ENCODE measurements at places on chromosomes 3 and 15. TPM values are rescaled to one million over a fixed set of nuclear protein-coding genes. Genes with fewer than 3 reads are reported as not detected.

- DNase-seq = no peak
These were observed 5.9 kb upstream of the EBLN2 start for GRCh38 chr3:73055583-73055982.

DNA sequence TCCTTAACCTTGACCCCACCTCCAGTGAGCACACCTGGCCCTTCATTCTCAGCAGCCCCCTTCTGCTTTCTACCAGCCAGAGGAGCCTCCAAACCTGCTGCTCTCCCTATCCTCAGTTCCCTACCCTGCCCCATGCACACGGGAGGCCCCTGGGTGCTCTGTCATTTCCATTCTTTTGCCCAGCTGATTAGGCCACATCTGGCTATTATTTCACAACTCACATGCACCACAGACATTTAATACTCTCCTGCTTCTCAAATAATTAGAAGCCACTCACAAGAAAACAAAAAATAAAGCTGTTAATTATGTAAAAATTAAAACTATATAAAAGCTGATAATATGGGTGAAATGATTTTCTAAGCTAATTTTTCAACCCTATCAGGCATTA is 50.7 kb downstream of the MYLK start:
- no peak for DNase-seq

- DNase-seq = no peak
These were observed 44.5 kb downstream of the SCAP start for GRCh38 chr3:47431225-47431624.

DNA sequence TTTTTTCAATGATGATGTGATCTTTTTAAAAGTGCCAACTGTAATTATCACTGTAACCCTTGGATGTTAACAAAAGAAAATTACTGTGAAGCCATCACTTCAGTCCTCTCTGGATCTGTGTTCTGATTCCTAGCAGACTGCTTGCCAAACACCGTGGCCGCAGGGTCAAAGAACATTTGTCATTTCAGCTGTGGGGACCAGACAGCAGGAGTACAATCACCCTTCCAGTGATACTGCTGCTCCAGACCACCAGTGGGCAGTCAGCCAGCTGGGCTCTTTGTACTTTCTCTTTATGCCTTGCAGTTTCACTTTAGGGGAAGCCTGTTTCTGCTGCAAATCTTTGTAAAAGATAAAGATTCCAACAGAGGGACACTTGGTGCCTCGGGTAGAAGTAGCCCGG is 770.0 kb downstream of the GRM7 start:
- DNase-seq = peak; percentile 3

DNA sequence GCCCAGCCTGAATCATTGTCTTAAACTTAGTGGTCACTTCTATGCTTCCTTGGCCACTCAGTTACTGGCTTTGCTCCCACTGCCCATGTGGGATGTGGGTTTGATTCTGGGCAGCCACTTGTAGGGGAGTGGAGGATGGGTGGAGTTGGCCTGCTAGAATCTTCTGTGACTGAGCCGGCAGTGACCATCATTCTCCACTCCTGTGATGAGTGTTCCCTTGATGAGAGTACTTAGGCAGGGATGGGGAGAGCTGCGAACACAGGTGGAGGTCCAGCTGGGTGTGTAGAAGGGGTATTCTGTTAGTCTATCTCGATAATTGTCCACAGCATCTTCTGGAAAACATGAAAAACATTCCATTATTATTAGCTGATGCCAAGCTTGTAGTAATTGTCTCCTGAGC is 8.0 kb downstream of the TM6SF1 start:
- DNase-seq = no peak

DNA sequence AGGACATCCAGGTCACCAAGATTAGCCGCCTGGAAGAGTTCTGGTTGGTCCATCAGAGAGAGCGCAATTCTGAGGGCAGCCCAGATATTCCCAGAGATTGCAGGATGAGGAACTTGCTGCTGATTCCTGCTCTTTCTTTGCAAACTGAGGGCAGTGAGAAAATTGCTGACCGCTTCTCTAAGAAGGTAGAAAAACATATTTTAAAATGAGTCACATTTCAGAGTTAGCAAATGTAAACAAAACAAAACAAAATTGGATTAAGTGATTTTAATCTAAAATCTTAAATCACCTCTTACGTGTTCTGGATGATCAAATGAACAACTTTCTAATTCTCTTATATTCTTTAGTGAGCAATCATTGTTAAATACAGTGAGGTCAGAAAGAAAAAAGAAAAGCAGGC is 149.0 kb downstream of the USP13 start:
- no peak for DNase-seq

DNA sequence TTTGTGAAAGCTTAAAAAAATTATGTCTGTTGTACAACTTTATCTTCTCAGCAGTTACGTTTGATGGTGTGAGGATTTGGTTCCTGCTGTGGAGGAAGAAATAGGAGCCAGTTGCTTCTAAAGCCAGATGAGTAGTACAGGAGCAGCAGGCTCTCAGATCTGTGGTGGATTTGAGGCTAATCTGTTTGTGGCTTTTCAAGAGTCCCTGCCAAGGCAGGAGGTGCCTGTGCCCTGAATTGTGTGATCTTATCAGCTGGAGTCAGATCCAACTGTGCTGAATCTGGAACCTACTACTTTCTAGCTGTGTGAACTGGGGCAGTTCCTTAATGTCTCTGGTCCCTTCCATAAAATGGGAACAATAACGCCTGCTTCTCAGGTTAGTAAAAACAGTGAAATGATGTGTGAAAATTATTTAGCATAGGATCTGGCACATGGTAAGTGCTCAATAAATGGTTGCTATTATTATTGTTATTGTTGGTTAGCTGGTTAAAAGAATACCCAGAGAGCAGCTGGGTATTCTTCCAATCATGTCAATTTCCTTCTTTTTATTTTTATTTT is 7.7 kb downstream of the CLDN11 start:
- no peak for DNase-seq

DNA sequence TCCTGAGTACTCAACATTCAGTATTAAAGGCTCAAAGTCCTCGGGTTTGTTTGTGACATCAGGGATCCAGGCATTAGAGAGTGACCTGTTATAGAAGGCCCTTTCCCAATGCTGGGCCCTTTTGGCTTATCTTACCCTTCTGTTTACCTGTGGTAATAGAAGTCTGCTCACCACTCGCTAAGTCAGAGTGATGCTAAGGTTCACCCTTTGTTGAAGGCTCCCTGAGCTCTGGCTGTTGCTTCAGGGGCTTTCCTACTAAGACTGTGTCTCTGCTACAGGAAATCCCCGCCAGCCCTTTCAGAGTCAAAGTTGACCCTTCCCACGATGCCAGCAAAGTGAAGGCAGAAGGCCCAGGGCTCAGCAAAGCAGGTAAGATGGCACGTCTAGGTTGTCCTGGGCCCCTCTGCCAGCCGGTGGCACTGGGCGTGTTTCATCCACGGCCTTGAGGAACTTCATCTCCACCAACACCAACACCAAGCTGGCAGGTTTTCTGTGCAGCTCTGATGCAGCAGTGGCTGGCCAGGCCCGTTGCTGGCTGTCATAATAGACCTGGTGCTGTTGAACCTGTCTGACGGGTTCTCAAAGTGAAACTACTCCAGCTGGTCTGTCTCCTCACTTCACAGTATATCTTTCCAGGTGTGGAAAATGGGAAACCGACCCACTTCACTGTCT is 99.1 kb downstream of the DNASE1L3 start:
- no peak for DNase-seq

DNA sequence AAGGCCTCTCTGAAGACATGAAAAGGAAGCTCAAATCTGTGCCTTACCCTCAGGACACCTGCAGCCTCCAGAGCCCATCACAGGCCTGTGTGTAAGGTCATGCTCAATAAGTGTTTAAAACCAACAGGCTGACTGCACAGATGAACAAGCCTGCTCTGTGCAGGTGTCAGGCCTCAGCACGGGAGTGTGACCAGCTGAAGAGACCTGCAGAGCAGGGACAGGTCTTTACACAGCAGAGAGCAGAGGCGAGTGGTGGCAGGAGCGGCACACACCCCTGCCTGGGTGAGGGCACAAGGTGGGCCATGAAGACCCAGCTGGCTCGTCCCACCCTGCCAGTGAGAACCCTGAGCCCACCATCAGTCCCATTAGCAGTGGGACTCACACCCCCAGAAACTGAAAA is 56.9 kb downstream of the ROPN1B start:
- no peak for DNase-seq

GRCh38 chr15:85785887-85786780 is 8.6 kb downstream of the KLHL25 start:
- DNase-seq = peak; percentile 68

GRCh38 chr15:65086680-65087111 is 10.2 kb downstream of the KBTBD13 start:
- DNase-seq = no peak

- DNase-seq = no peak
These were observed 29.6 kb upstream of the SELENOK start for GRCh38 chr3:53921296-53921695.

GRCh38 chr3:122918576-122919290 is 108.8 kb downstream of the SEMA5B start:
- peak; percentile 31 for DNase-seq

GRCh38 chr15:79969146-79969545 is 1.9 kb downstream of the BCL2A1 start:
- no peak for DNase-seq

DNA sequence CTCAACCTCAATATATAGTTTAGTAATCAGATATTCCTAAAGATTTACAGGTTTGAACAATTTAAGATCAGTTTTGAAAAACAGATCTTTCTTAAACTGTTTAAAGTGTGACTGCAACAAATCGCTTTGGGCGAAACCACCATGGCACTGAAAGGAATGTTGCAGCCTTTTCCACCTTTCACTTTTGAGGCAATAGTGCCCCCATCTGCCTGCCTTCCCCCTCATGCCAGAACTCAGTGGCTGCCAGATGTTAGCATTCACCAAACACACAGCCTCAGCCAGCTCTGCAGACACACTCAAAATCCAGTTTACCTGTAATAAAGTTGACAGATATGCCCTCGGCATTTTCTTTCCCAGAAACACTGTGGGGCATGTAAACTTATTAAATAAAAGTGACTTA is 3.3 kb downstream of the LYSMD4 start:
- peak; percentile 22 for DNase-seq

The TIMP4 gene
- 6.1 TPM for total RNA-seq

The SLC38A3 gene
- total RNA-seq = not detected

The SLC30A4 gene
- total RNA-seq = 4.7 TPM

The ISLR2 gene
- not detected for total RNA-seq

The NECTIN3 gene
- total RNA-seq = 51.4 TPM

The RTP4 gene
- total RNA-seq = 0.78 TPM

The CCDC54 gene
- not detected for total RNA-seq

The FBXO40 gene
- not detected for total RNA-seq
